Osteoblast (primary cell): ENCODE measurements at places on chromosomes 12 and 14. TPM values are rescaled to one million over a fixed set of nuclear protein-coding genes. Genes with fewer than 3 reads are reported as not detected.

The OR6C65 gene
- not detected in 2 replicates for total RNA-seq

The RIMBP2 gene
- not detected in 2 replicates for total RNA-seq

GRCh38 chr12:125105600-125105999 is 40.4 kb downstream of the AACS start:
- no peak for DNase-seq

The REM2 gene
- 0.29 and 0.36 TPM in 2 replicates for total RNA-seq

DNA sequence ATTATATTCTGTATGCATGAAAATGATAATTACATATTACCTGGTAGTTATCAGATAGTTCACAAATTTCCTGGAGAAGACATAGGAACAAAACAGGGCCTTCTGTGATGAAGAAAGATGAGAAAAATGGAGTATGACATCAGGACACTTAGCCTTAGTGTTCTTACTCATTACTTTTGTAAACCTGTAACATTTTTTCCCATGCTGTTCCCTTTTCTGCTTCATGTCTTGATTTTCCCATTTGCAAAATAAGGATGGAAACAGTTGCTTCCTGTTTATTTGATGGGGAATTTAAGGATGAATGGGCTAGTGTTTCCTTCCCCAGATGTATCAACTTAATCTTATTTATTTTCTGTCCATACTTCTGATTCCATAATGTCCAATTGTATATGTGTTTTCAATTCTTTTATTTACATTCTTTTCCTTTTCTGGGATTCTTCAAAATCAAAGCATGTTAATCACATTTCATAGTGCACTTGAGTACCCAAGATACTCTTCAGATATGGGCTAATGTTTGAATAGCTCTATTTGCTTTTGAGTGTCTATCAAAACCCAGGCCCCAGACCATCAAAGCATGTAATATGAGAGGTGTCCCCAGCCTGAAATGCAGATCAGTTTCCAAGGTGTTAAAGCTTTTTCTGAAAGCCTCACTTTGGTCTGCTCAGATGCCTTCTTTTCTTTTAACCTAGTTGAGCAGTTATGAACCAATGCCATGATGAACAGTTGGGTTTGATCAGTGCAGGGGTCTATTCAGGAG is 260.5 kb downstream of the RAD51B start:
- no peak for DNase-seq

The SLC25A47 gene
- not detected in 2 replicates for total RNA-seq

The GPR132 gene
- under 0.01 TPM in 2 replicates for total RNA-seq

DNA sequence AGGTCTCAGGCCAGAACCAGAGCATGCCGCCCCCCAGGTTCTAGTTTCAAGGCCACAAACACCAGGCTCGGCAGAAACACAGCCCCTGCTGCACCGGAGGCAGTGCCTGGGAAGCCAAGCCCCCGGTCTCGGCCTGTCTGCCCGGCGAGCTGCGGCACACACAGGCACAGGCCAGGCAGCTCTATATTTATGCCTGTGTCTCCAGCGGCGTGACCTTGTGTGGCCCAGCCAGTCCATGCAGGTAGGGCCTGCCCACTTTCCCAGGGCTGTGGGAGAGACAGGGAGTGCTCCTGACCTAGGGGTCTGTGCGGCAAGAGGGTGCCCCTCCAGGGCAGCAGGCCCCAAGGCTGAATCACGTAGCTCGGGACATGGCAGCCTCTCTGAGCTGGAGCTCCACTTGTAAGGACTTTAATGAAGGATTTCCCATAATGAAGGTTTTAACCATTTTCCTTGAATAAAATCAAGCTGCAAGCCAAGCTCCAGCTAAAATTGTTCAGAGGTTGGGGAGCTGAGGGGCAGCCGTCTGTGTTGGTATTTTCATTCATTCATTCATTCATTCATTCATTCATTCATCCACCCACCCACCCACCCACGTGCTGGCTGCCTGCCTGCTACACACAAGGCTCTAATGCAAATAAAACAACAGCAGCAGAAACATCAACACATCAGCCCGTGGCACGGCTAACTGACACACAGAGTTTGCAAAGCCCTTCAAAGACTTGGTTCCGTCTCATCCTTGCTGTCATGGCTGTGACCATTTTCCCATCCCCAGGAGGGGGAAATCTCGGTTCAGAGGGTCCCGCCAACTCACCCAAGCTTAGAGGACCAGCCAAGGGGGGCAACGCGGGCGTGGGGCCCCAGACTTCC is 92.0 kb downstream of the RFLNA start:
- peak; percentile 86 for DNase-seq

The ARHGEF25 gene
- 20.6 and 23.9 TPM in 2 replicates for total RNA-seq

The PAX9 gene
- total RNA-seq, result under 0.01 TPM in 1 of 2 replicates, not detected in the other

DNA sequence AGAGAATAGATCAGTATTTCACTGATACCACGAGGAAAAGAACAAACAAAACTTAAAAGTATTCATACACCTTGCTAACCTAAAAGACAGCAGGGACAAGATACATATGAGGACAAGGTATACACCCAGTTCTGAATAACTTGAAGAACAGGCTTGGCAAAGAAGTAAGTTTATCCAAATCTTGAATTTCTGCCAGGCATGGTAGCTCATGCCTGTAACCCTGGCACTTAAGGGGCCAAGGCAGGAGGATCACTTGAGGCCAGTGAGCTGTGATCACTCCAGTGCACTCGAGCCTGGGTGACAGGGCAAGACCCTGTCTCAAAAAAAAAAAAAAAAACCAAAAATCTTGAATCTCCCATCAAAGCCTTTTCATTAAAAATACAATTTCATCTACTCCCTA is 25.0 kb downstream of the EIF2S1 start:
- DNase-seq, result no peak

DNA sequence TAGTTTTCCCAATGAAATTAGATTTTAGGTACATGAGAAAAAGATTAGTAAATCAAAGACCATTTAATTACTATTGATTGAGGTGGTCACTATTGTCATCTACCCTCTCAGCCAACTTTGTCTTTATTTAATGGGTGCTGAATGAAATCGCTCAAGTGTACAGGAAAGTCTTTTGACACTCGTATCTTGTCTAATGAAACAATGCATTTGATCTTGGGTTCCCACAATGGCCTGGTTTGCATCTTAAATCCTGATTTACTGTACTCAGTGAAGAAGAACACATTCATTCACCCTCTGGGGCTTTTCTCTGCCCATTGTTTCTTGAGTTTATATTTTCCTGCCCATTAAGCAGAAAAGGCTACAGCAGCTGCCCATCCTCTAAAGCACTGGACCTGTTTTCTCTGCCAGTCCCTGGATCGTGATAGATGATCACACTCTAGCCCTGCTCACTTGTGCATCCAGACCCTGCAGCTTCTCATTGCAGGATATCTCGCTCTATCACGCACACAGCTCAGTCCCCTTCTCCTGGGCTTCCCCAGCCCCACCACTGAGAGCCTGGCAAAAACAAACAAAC is 1369.3 kb downstream of the AACS start:
- DNase-seq, result no peak

The LRCOL1 gene
- total RNA-seq, result not detected in 2 replicates

DNA sequence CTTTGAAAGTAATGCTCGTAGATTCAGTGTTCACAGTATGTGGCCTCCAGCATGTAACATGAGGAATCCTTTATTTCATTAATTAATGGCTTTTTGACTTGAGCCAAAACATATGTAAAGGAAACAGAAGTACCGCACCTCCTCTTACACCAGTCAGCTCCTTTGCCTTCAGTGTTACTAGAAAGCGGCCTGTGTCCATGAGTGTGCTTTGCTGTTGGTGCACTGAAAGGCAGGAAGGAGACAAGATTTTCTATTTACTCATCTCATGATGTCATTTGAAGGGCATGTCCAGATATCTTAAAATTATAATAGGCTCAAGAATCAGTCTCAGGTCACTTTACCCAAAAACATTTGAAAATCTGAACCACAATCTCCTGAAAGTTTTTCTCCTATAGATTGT is 9.9 kb upstream of the CCT2 start:
- DNase-seq, result peak; percentile 1

DNA sequence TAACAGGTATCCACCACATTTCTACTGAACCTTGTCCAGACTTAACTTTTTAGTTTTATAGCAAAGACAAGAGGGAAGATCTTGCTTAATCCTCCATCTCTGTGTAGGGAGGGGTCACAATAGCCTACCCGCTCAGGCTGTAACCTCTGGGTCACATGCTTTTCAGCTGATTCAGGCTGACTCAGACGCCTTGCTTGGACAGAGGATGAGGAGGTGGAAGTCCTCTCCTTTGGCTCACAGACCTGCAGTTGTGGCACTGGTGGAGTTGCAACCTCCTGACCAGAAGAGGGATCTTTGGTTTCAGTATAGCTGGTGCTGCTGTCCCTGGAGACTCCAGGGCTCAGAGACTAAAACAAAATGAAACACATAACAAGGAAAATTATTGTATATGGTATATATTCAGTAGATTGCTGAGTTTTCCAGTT is 16.2 kb downstream of the ACIN1 start:
- peak; percentile 85 for DNase-seq

DNA sequence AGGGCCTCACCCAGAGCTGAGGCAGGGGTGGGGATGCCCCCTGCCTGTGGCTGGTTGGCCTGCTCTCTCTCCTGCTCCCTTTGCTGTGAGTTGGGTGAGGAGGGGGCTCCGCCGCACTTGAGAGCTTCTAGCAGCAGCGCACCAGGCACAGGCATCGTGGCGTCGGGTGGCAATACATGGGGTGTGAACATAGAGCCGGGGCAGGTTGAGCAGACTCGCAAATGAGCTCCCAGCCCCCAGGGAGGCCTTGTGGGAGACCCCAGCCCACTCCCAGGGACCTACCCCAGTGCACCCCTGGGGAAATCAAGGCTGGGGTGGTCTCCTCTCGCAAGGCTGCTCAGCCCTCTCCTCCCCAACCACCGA is 54.5 kb downstream of the KIF26A start:
- no peak for DNase-seq

The NTN4 gene
- total RNA-seq, result 45.1 and 47.8 TPM in 2 replicates

The GYS2 gene
- not detected in 2 replicates for total RNA-seq
